Stomach (tissue), 19 donors: ENCODE measurements at places on chromosomes 12 and 14.

GRCh38 chr14:99040052-99040451 is 231.9 kb downstream of the BCL11B start:
- no peak for DNase-seq

GRCh38 chr14:61519735-61520134 is 175.6 kb upstream of the HIF1A start:
- no peak for DNase-seq

GRCh38 chr12:56102683-56103065 is 1.7 kb upstream of the PA2G4 start:
- DNase-seq = no peak

- no peak for DNase-seq
Measured at GRCh38 chr14:94476023-94476422, at the start of gene SERPINA9. Gene SERPINA9, minus strand, starts transcription at chr14:94476197. Its CDS starts 6,357 bp downstream, at chr14:94469840.
